ENCODE measurements at places on chromosomes 6 and 20.

DNA sequence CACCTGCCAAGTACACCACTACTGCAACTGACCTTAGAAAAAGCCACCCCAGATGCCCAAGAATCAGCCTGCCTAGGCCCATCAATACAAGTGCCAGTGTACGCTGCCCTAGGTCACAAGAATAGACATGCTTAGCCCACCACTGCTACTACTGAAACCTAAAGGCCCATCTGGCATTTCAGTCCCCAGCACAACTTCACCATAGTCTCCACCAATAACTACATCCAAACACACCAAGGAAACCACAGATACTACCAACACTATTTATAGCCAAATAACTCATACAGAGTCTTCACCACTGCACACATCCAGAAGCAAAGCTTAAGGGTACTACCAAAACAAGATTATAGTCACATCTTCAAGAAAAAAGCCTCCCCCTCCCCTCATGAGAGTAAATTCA, 28.2 kb downstream of the TREML4 start:
- no peak for DNase-seq

DNA sequence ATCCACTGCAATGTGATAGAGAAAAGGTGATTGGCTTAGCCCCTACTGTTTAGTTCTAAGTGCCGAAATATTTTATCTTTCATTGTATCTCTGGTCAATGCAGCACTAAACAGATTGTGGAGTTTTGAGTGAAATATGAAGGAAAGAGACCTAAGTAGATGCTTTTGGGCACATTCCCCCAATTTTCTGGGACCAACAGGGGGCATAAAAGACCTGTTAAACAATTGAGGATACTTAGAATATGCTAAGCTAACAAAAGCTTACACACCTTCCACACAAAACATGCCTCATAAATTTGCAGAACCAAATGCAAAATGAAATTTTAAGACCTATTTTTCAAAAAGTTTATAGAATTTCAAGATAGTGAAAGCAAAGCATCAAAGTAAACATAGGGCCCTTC, 746.9 kb downstream of the TBC1D32 start:
- DNase-seq: no peak

DNA sequence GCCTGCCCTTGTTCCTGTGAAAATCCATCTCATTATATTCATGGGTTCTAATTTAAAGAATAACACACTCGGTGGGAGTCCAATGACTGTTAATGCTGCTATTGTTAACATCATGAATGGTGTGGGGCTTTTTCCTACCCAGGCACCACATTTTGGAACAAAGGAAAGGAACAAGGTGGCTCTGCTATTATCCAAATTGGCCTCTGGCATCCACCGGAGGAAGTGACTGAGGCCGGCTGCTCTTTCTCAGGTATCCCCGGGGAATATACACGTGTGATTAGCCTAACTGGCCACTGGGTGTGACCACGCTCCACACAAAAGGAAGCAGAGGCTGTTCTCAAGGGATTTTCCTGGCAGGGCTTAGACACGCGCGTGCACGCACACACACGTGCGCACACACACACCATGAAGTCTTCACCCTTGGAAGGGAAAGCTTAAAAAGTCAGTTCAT, 601.2 kb upstream of the ARID1B start:
- DNase-seq: no peak

DNA sequence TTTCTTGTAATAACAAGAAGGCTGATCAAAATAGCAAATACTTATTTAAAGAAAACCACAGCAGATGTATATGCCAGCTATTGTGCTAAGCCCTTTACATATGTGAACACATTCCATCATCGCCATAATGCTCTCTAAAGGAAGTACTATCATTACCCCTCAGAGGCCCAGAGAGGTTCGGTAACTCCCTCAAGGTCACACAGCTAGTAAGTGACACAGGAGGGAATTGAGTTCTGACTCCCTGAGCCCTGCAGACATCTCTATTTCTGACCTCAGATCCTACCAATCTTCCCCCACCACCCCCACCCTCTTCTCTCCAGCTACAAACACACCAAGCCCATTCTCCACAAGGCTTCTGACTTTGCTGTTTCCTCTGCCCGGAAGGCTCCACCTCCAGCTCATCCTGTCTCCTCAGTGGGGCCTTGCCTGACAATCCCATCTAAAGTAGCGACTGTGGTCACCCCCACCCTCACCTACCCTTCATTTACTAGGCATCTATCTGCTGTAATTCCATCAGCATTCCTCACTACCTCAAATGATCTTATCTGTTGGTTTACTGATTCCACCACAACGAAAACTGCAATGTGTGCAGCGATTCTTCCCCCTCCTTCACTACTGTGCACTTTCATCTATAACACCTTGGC, 234.5 kb downstream of the LRFN2 start:
- DNase-seq: no peak

DNA sequence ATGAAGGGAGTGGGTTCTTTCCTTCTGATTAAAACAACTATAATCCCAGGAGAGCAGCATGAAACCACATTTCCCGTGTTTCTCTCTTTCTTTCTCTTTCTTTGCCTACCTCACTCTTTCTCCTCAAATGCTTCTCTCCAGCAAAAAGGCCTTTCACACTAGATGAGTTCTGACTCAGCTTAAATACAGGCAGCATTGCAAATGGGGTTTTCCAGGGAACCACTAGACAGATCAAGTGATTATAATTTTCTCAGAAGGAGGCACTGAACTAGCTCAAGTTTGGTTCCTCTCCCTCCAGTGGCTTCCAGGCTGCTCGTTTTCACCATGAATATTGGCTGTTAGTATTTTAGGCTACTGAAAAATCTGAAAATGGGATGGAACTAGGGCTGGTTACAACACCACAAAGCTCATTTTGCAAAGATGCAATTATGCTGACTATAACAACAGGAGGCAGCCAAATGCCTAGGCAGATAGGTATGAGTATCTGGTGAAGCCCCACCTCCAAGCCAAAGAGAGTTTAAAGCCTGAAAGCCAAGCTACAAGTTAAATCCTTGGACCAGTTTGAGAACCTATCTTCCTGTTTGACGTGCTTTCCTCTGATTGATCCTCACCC, 260.0 kb downstream of the MMUT start:
- no peak for DNase-seq

DNA sequence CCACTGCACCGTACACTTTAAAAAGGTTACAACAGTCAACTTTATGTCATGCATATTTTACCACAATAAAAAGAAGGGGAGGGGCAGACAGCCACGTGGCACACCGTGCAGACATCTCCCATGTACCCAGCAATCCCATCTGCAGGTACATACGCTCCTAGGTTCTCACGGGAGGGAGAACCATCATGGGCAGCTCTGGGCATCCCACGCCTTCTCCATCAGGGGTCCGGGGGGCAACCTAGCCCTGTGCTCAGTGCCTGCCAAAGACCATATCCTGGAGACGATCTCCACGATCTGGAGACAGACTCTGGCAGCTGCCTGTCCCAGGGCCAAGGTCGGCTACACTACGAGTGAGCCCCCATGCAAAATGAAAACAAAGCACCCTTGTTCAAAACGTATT, 2.5 kb upstream of the BNIP5 start:
- no peak for DNase-seq

GRCh38 chr6:21922086-21922485, 328.5 kb downstream of the SOX4 start:
- DNase-seq: peak; percentile 58

DNA sequence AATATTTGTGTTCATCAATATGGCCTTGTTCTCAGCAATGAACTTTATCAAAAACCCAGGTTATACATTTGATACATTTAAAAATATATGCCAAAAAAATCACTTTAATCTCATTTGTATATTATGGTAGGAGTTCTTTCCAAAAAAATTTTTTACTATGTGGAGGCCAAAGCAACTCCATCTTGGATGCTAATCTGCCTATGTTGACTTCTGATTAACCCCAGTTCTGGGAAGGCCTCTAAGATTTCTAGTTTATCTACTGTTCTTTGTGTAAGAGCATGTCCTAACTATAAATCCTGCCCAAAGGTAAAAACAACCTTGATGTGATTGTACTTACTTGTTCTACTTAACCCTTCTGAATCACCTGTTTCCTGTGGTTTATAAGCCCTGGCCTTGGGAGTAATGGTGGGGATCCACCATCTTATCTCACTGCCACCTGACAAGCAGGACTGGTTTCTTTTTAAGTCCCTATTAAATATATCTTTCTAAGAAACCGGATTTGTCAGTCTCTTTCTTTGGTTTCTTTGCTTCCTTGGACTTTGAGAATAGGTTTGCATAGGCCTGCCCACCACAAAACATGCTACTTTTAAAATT, 46.7 kb downstream of the RNGTT start:
- no peak for DNase-seq

- no peak for DNase-seq
Observed at GRCh38 chr6:70852667-70853246, 104.1 kb downstream of the B3GAT2 start.

GRCh38 chr20:10728873-10729670, 55.3 kb upstream of the JAG1 start:
- DNase-seq: no peak

GRCh38 chr6:138250053-138250452, 31.8 kb upstream of the PBOV1 start:
- DNase-seq: no peak

GRCh38 chr20:6046432-6046831, 7.4 kb downstream of the LRRN4 start:
- DNase-seq: no peak

GRCh38 chr6:54445207-54445606, 137.0 kb downstream of the TINAG start:
- DNase-seq: no peak

- peak; percentile 89 for DNase-seq
Observed at GRCh38 chr6:113558966-113559365, 298.2 kb upstream of the MARCKS start.

DNA sequence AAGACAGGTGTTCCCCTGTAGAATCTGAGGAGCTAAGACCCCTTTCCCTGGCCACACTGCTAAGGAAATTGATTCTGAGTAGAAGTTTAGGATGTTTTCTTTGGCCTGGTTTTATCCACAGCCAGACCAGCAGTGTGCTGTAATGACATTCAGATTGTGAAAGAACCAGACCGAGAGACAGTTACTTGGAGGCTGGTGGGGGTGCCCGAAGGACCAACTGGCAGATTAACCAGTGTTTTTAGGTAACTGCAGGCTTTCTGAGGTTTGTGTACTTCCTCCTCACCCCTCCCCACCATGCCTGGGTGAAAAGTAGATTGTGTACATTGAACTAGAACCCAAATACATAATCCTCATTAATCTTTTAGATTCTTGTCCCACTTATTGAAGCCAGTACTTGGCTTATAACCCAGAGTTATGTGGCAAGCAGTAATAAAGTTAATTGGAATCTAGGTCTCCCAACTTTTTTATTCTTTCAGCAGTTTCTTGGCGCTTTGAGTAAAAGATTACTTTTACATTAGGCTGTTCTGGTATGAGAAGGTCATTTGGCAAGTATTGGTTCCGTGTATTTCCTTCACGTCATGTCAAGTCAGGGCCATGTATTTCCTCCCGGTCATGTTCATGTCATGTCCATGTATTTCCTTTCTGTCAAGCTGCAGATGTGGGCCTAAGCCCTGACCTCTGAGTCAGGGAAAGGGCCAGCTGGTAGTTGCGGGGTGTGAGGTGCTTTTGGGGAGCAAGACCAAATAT, 93.7 kb downstream of the TCP11 start:
- peak; percentile 58 for DNase-seq
